ENCODE measurements at places on chromosomes 5 and 9.

DNA sequence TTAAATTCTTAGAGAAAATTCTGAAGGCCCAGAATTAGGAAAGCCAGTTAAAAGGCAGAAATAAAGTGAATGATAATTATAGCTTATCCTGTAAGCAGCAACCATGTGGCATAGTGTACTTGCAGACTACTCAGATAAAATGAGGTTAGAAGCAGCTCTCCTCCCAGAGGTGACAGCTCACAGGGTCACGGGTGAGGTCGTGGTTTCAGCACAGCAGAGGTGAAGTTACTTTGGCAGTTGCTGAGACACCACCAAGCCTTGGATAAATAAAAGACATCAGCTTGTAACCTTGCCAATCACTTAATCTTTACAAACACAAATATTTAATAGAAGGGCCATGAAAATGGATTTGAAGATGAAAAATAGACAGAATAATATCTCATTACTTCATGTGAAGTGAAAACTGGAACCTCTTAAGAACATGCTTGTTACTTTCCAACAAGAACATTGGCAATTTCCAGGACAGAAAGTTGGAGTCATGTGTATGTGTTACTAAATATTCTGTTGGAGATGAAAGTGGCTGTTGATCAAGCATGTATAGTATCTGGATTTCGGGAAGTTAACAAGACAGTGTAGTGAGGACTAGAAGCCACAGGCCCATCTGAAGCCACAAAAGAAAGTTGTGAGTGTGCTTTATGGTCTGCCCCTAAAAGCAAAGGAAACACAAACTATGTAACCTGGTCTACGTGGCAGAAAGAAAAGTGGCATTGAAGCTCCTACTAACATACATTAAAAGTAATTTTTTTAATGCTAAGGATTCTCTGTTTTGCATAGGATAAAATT, 134.4 kb downstream of the ERCC6L2 start:
- peak; percentile 57 for DNase-seq

GRCh38 chr9:16202914-16203728, 650.3 kb downstream of the CCDC171 start:
- no peak for DNase-seq

GRCh38 chr5:57595523-57595991, 112.9 kb upstream of the ACTBL2 start:
- no peak for DNase-seq

DNA sequence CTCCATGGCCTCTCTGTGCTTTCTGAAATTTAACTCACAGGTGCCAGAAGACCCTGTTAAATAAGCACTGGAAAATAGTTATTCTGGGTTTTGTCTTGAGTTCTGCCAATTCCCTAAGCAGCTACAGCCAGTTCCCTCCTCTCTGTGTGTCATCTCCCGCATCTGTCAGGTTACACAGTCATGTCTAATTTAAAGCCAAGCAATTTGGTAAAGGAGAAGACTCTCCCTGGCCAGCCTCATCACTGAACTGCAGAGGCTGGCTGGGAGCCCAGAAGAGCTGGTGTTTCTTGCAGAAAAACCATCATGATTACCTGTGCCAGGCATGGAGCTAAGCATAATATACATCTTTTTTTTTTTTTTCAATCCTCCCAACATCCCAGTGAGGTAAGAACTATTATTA, 141.3 kb upstream of the ZNF366 start:
- DNase-seq: no peak

DNA sequence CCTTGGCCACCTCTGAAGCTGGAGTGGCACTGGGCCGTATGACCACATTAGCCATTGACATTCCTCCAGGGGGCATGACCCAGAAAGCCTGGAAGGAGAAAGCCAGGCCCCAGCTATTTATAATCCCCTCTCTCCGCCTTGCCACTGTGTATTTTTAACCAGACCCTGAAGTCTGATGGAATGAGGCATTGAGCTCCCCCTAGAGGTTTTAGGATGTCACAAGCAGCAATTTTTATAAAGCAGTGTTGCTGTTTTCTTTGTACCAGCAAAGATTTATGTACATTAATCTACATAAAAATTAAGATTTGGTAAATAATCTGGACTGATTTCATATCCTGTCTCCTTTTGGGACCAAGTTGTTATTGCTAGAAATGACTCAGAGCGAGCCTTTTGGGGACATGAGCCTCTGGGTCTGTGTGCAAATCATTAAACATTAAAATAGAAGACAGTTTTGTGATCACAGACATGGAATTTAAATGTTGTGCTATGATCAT, 127.1 kb downstream of the TRIO start:
- no peak for DNase-seq

DNA sequence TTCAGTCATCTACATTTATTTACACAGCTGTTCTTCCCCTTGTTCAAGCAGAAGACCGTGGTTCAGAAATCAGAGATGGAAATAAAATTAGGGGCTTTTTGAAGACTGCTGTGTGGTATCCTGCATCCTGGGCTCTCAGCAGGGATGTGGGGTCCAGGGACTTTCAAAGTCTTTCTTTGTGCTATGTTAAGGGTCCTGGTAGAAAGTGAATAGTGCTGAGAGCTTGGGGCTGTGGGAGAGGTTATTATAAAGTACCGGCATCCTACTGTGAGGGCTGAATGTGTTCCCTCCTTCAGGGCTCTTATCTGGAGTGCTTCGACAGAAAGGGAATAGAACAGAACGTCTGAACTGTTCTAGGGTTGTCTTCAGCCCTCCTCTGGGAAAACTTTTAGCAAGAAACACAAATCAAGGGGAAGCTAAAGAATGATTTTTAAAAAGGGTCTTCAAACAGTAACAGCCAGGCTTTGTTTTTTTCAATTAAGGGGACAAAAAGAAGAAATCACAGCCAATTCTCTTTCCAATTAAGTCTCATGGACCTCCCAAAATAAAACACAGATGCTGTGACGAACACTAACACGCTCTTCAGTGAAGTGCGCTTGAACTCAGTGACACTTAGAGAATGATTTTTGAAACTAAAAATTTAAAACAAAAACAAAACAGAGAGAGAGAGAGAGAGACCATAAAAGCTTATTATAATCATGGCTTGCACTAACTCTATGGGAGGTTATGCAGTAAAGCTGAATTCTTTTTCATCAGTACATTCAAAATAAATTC, 15.7 kb upstream of the SLC1A3 start:
- DNase-seq: no peak

- no peak for DNase-seq
These were observed 237.7 kb downstream of the MLLT3 start for GRCh38 chr9:20384642-20385041.

DNA sequence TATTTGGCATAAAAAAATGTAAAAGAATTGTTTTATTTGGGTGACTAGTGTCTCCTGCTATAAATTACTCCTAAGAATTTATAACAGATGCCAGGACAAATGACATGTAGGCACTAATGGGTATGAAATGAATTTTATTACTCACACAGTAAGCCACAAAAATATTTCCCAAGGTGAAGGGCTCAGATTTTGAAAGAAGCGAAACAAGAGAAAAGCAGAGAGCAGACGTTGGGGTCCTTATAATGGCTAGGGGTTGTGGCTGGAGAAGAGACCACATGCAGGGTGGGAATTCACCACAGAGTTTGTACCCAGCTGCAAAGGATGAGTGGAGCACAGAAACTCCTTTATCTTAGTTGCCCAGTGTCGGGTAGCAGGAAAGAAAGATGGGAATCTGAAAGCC, 45.0 kb upstream of the PRR16 start:
- no peak for DNase-seq

DNA sequence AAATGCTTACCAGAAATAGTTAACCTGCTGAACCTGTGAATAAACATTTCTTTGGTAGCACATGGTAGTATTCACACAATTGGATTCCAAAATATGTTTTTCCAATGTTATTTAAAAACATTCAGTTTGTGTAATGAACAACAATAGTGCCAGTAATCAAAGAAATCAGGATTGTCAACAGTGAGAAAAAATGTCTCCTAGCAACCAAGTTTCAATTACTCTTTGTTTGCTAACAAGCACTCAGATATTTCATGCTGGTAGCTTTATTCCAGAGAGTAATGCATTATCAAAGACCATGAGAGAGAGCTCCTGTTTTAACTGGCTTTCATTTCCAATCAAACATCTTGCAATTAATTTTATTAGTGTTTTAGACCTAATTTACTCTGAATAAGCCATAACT, 768.1 kb upstream of the GRAMD2B start:
- DNase-seq: no peak

DNA sequence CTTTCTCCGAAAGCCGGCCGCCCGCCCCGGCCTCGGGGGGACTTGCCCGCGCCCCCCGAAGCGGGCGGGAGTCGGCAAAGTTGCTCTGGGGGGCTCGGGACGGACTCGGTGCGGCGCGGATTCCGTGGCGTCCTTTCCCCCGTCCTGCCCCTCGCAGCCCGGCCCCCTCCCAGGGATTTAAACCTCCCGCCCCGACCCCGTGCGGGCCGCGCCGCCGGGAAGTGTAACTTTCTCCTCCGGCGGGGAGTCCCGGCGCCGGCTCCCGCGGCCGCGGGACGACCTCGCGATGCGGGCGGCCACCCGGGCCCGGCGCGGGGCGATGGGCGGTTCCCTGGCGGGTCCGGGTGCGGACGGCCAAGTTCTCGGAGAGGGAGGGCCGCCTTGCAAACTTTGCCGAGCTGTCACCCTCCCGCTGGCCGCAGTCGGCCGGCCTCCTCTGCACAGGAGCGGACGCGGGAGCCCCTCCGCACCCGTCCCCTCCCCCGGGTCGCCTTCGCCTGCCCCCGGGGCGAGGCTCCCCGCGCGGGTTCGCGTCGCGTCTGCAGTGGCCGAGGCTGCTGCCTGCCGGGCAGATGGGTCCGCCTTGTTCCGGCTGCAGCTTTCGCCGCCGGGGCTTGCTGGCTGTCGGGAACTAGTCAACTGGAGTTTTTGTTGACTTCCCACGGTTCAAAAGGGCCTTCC, 732 bp downstream of the PBX3 start:
- no peak for DNase-seq

GRCh38 chr9:15552636-15553527, at the start of gene CCDC171:
Gene CCDC171, plus strand, starts transcription at chr9:15553043. Its CDS starts 11,046 bp downstream, at chr9:15564089.
- DNase-seq: peak; percentile 72

GRCh38 chr9:35226651-35227050, 64.8 kb downstream of the UNC13B start:
- DNase-seq: no peak

DNA sequence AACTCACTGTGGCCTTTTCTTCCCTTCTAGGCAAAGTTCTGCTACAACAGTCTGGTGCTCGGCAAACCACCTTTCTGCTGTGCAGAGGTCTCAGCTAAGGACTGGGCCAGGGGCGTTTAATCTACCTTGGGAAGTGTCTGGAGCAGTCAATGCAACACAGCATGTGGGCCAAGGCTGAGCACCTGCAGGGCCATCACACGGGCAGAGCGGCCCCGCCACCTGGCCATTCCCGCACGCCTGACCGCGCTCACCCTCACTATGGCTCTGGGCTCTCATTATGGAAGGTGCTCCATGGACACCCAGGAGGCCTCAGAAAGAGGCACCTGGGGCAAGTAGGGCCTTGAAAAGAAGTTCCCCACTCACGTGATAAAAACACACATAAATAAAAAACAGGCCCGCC, 65.7 kb upstream of the TBC1D9B start:
- no peak for DNase-seq

GRCh38 chr5:160496784-160497183, 75.1 kb downstream of the PTTG1 start:
- no peak for DNase-seq

GRCh38 chr5:113520429-113520828, 6.9 kb downstream of the YTHDC2 start:
- DNase-seq: no peak

GRCh38 chr9:133485531-133486260, 6.8 kb upstream of the SLC2A6 start:
- DNase-seq: no peak

- DNase-seq: no peak
These were observed 141.7 kb downstream of the SYK start for GRCh38 chr9:90943341-90943740.

- DNase-seq: no peak
These were observed 73.4 kb downstream of the PHAX start for GRCh38 chr5:126674145-126674544.

DNA sequence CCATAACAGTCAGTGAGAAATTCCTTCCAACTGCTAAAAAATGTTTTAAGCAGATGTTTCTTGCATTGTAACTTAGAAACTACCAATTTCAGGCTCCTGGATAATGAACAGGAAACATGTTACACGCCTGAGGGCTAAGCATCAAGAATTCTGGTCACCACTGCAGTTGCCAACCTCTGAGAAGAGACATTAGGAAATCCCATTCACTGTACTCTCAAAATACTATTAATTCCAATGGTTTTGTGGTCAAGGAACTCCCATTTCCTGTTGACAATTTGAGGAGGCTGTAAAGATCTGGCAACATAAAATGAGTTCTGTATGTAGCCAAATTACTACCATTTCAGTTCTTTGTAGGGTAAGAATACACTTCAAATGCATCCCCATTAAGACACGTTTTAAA, 456.0 kb upstream of the MEF2C start:
- DNase-seq: no peak

DNA sequence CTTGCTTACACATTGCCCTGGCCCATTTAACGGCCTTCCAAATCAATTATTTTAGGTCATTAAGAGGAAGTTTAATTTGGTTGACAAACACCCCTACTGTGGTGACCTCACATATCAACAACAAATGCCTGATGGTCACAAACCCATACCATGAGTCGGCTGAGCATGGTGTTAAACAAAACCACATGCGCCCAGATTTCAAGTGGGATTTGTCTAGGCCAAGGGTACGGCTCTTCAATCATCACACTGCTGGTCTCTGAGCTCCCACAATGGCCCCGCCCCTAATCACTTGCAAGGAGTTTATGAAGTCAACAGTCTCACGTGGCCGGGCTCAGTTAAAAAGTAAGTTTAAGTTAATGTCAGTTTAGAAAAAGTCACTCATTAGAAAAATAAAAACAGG, 243.8 kb downstream of the CRB2 start:
- DNase-seq: no peak

- DNase-seq: no peak
These were observed 21.0 kb downstream of the ALDH1A1 start for GRCh38 chr9:72931897-72932296.

- DNase-seq: no peak
These were observed 15.7 kb downstream of the TMEM8B start for GRCh38 chr9:35844628-35845270.

GRCh38 chr9:22682961-22683699, 236.5 kb downstream of the DMRTA1 start:
- no peak for DNase-seq

DNA sequence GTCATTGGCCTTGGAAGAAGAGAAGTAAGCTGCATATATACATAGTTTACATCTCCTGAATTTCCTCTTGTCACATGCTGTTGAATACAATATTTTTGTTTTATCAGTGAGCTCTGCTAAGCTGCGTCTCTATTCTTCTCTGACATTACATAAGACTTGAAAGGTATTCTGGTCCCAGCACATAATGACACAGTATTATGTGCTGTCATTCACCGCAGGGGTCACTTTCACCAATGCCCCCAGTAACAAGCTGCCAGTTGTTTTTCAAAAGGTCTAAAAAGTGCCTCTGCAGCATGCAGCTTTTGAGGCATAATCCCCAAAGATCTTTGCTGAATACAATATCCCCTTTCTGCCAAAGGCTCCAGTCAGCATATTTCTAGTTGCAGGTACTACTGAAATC, 349.0 kb upstream of the FAM174A start:
- no peak for DNase-seq

DNA sequence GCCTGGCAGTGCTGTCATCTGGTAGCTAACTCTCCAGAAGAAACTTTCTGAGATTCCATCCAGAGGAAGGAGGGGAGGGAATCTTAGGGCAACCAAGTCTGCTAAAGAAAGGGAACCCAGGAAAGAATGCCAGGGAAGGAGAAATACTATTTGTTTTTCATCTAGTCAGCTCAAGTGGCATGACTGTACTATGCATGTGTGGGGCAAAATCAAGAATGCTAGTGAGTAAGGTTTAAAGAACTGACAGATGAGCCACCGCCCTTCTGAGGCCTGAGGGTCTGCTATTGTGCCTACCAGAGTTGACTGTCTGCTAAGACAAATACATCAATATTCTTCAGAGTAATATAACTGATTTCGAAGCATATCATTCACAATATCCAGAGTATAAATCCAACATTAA, 204.2 kb downstream of the SLC12A2 start:
- no peak for DNase-seq

All from stimulated activated CD8-positive, alpha-beta memory T cell treated with anti-CD3 and anti-CD28 coated beads, Interleukin-4, amount 100 ng/mL, for 4 hours (primary cell).